Glutamatergic neuron (in vitro differentiated cells): ENCODE measurements at places on chromosomes 2 and 18. TPM values are rescaled to one million over a fixed set of nuclear protein-coding genes. Genes with fewer than 3 reads are reported as not detected.

DNA sequence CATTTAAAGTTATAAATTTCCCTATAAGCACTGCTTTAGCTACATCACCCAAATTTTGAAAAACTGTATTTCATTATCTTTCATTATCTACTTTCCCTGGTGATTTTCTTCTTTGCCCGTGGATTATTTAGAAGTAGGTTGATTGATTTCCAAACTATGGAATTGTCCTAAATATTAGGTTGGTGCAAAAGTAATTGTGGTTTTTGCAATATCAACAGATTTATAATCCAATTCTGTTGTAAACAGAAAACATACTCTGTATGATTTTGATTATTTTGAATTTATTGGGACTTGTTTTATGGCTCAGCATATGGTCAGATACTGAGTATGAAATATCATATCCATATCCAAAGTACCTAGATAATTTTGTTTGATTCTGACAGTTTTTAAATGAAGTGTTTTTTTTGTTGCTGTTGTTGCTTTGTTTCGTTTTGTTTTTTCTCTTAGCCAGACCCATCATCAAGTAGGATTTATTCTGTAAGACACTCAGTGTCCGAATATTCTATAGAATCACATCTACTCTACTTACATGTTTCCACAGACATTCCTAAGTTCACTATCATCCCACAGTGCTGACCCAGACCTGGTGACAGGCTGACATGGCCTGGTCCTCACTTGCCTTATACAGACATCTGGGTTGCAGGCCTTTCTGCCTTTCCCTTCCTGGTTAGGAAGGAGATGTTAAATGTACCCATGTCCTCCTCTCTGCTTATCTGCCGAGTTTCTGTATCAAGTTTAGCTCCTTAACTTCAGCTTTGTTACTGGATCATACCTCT is 2.1 kb upstream of the TRABD2A start:
- DNase-seq = no peak

GRCh38 chr2:149399934-149400615 is 69.7 kb downstream of the LYPD6 start:
- DNase-seq = peak; percentile 23

The C2orf80 gene
- not detected for total RNA-seq

GRCh38 chr18:48947092-48947491 is 3.7 kb downstream of the SMAD7 start:
- DNase-seq = no peak

GRCh38 chr2:147211484-147211883 is 633.3 kb upstream of the ACVR2A start:
- no peak for DNase-seq

The GKN2 gene
- total RNA-seq = not detected

DNA sequence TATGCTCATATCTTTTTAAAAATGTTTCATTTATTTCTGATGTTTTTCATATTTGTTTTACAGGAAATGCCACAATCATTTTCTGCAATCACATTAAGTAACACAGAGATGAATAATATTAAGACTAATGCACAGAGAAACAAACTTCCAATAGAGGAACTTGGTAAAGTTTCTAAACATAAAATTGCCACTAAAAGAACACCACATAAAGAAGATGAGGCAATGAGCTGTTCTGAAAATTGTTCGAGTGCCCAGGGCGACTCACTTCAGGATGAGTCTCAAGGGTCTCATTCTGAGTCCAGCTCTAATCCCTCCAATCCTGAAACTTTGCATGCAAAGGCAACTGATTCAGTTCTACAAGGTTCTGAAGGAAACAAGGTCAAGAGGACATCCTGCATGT is 70.4 kb downstream of the APLF start:
- no peak for DNase-seq

The FNDC4 gene
- 15.2 TPM for total RNA-seq
